SK-MEL-5 (cell line): ENCODE measurements at places on chromosomes 1 and 21.

DNA sequence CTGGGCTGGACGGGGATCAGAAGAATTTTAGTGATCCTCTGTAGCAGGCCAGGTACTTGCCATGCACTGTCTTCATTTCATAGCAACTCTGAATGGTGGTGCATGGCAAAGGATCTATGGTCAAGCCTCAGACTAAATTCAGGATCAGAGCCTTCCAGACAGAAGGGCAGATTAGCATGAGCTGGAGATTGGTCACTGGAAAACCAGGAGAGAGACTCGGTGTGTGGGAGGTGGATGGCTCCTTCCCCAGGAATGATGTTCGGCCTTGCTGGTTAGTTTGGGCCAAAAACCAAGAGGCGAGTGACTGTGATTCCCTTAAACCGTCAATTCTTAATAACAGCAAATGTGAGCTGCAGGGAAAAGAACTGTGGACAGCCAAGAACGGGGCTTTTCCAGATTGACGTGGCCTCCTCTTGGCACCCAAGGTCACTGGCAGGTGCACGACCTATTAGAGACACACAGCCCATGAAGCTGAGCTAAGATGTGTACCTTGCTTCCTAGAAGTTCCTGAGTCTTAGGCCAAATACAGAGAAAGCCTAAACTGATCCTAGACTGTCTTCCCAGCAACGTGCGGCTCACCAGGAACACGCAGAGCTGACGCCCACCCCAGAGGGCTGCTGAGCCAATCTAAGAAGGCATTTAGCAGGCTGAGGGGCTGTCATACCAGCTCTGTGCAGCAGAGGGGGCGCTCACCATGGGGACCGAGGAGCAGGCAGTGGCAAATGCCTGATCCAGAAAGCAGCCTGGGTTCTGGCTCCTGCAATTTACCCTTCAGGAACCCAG lies 18.5 kb downstream of the ALDH4A1 start:
- DNase-seq = peak; percentile 67

GRCh38 chr1:145965119-145965744 lies 742 bp downstream of the POLR3GL start:
- no peak for DNase-seq

GRCh38 chr1:57327336-57327735 lies 96.5 kb downstream of the DAB1 start:
- DNase-seq = no peak

DNA sequence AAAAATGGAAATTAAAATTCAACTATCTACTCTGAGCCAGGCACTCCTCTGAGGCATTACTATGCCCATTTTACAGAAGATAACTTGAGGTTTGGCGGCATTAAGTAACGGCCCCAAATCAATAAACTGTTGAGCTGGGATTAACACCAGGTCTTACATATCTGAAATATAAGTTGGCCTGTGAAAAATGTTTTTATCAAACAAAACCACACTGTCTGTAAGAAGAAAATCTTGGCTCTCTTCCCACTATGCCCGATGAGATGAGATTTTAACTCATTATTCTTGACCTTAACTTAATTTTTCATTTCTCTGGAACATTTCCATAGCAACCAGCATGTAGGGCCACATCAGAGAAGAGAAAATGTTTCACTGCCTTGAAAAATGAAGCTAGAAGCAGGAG lies 21.8 kb downstream of the RC3H1 start:
- no peak for DNase-seq

DNA sequence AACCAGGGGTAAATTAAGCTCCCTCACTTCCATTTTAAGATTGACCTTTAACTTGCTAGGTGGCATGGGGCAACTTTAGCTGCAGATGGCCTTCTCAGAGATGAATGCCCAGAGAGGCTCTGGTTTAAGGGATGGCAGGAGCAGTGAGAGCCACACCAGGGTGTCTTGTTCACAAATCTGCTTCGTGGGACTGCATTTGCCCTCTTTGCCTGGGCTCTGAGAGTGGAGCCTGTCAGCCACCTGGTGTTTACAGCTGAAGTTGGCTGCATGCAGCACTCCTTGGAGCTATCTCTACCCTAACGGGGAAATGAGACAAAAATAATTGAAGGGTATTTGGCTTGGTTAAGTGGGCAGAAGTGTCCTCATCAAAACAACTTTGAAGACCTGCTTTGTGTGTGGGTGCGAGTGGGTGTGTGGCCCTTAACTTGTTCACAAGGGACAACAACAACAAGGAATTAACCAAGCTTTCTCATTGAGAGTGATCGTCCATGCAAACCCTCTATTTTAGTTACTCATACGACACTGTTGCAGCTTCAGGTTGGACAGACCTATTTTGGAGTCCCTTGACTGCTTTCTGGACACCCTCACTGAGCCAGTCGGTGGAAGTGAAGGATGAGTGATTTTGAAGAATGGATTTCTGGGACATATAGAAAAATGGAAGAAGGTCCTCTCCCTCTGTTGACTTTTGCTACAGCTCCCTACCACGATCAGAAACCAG lies 29.8 kb downstream of the PGM1 start:
- DNase-seq = no peak

DNA sequence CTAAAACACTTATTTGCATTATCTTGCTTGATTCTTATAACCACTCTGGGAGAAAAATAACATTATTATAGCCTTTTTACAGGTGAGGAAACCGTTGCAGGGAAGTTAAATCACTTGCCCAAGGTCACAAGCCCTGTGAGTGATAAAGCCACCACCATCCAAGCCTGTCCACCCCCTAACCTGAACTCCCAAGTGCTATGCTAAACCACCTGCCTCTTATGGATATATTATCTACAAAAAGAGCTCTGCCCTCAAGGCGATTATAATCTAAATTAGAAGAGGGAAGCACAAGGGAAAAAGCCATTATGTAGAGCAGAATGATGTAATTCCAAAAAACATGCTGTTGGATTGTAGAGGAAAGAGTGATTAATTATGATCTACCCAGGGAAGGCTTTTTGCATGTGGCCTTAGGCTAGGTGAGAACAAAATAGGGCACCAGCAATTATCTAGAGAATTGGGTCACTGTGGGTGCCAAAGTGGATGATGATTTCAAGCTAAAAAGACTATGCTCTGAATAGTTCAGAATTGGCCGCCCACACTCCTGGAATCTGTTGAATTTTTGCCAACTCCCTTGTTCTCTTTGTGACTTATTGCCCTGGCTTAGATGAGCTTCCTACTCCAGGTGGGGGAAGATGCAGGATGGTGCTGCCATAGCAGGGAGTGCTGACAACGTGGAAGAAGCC lies 205.3 kb downstream of the FGGY start:
- DNase-seq = no peak

- no peak for DNase-seq
Measured at GRCh38 chr1:33918368-33918767, 54.5 kb downstream of the HMGB4 start.

DNA sequence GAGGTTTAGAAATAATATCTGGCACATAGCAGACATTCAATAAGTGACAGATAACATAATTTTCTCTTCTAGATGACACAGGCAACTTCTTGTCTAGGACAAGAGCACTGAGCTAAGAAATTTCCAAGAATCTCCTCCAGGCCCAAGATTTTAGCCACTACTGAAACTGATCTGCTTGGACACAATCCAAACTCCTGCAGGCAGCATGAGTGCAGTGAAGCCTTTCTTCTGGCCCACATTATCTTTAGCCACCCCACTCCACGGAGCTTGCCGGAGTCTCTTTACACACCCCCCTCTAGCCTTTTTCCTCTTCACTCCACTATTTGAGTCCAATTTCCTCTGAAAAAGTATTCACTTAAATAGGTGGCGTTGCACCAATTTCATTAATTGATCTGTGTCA lies 142.9 kb upstream of the DUSP10 start:
- no peak for DNase-seq

- no peak for DNase-seq
Measured at GRCh38 chr1:227333423-227333822, 15.1 kb upstream of the CDC42BPA start.

GRCh38 chr21:42055425-42055824 lies 15.7 kb upstream of the UMODL1 start:
- no peak for DNase-seq

GRCh38 chr1:35014486-35014885 lies 17.3 kb downstream of the ZMYM6 start:
- DNase-seq = no peak

DNA sequence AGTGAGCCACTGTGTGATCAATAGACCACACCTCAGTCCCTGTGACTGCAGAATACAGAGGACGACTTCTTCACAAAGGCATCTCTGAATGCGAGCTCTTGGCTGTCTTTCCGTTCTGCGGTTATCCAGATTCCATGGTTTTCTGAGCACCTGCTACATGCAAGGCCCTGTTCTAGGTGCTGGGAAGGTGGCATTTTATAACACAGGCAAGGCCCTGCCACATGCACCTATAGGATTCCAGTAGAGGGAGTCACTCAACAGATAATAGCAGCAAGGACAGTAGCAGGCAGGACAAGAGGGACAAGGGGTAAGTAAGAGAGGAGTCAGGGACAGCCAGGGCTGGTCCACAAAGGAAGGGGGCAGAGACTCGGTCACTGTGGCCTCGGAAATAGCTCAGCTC lies 9.0 kb downstream of the URB1 start:
- no peak for DNase-seq
